ENCODE measurements at places on chromosomes 3 and 15.

DNA sequence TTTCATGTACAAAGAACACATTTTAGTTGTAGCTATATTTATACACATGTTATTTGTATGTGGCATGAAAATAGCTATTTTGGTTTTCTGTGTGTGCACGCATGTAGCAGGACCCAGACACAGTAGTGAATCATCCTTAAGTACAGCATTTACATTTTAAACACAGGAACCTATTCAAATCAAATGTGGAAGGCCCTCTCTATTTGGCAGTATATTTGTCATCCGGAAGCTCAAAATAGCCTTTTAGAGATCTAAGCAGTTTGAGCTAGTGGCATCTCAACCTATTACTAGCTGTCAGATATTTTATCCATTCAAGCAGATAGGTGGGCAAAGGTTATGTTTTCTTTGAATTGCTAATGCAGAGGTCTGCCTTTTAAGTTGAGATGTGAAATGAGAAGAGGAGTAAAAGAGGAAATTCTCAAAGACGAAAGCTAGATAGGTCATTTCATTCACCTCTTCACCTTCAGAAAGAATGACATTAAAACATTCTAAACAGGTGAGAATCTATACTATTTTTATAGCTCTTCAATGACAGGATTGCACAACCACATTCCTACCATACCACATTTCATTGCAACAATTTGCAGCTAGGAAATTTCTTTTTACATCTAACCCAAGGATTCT lies 46.3 kb upstream of the TIPARP start:
- DNase-seq = no peak

- no peak for DNase-seq
Measured at GRCh38 chr3:47491186-47491585, 15.4 kb upstream of the SCAP start.

- no peak for DNase-seq
Measured at GRCh38 chr15:76625267-76625666, 279.9 kb downstream of the SCAPER start.

DNA sequence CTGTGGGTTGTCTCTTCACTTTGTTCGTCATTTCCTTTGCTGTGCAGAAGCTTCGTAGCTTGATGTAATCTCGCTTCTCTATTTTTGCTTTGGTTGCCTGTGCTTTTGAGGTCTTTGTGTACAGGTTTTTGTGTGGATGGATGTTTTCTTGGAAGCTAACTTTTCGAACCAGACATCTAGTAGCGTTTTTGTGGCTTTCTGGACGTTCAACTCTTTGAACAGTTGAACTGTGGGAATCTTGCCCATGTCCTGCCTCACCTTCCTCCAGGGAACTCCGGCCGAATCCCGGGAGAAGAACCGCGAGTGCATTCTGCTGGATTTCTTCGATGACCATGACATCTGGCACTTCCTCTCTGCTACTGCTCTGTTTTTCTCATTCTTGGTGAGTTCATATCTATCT lies 70.6 kb downstream of the USF3 start:
- no peak for DNase-seq

- no peak for DNase-seq
Measured at GRCh38 chr3:71168880-71169411, 414.6 kb downstream of the FOXP1 start.

- peak; percentile 50 for DNase-seq
Measured at GRCh38 chr3:187717572-187717971, 15.2 kb upstream of the RTP2 start.

DNA sequence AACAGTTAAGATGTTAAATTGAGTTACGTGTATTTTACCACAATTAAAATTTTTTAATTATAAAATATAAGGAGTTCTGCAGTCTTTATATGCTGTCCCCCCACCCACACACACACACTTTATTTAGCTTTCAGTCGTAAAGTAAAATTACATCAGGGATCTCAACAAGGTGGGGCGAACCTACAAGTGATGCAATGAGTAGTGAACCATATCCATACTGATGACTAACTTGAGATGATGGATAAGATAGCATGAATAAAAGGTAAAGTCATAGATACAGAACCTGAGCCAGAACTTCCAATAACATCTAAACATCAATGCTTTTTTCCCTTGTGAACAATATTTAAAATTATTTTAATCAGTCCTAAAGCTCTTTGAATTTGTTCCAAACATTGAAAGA lies 77.2 kb downstream of the VPS13C start:
- DNase-seq = no peak

DNA sequence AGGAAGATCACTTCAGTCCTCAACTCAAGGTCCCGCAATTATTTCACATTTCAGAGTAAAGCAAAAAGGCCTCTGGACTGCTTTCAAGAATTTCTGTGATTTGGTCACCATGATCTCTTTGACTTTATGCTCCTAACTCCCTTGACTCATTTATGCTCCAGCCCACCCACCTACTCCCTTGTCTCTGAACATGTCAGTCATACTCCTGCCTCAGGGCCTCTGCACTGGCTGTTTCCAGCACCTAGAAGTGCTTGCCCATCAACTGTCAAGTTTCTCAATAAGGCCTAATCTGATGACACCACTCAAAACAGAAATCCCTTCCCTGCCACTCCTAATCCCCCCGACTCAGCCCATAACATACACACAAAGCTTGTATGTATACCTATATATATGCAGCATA lies 36.1 kb upstream of the CSPG5 start:
- no peak for DNase-seq

DNA sequence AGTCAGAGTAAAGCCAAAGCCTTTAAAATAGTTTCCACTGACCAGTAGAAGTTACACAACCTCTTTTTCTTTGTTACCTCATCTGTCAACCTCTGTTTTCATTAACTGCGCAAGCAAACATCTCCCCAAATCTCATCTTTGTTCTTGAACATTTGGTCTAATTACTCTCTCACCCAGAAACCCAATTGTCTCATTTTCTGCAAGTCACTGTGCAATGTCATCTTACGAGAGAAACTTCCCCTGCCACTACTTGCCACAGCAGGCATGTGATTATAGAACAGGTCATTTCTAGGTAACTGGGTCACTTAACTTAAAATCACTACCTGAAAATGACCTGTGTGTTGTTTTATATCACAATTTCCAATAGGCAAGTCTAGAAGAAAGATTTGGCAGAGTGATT lies 159.4 kb downstream of the SI start:
- no peak for DNase-seq

DNA sequence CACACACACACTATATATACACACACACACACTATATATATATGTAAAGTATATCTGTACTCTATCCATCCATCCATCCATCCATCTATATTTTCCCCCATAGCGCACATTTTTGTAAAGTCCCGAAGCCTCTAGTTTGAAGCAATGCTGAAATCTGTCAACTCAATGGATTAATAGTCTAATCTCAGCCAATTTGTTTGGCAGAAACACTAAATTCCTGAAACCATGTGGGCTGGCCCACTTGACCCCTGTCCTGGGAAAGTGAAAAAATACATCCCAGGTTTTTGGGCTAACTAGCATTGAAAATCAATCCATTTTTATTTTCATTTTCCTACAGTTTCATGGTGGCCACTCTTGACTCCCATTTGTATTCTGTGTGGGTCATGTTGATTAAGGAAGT lies 166.7 kb downstream of the SLCO3A1 start:
- no peak for DNase-seq

- DNase-seq = no peak
Measured at GRCh38 chr3:98540346-98540745, 8.6 kb downstream of the GPR15 start.
